Stimulated activated CD8-positive, alpha-beta memory T cell treated with anti-CD3 and anti-CD28 coated beads, Interleukin-2, amount 100 ng/mL, for 48 hours (primary cell): ENCODE measurements at places on chromosomes 1 and 21.

- peak; percentile 36 for DNase-seq
Measured at GRCh38 chr21:37367703-37368540, 1.3 kb downstream of the DYRK1A start.

DNA sequence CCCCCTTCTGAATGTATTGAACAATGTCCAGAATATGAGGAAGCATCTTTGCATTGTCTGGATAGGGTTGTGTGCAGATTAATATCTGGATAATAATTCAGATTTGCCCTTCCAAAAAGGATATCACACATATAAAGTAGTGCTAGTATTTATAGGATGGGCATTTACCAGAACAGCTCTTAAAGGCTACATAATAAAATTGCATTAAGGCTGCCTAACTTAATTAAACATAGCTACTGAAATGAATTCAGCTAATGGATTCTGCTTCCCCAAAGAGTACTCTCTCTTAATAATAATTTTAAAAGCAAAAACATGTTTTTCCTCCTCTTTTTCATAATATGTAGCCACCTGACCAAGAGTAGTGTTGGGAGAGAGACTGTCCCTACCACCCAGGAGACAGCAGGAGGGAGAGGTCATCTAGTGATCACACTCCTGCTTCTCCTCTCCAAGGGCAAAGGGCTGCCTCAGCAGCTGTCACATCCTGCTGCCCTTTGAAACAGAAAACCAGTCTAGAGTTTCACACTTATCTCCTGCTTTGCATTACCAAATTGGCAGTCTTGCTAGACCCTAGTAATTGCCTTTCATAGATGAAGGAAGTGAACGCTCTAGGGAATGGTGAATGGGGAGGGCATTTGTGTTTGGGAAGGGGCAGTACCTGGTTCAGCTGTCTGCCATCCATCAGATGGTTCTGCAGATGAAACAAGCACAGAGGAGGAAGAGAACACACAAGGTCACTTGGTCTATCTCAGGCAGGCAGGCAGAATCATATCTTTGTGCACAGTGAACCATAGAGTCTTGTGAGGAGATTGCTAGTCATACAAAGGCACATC lies 29.3 kb upstream of the DDAH1 start:
- no peak for DNase-seq

DNA sequence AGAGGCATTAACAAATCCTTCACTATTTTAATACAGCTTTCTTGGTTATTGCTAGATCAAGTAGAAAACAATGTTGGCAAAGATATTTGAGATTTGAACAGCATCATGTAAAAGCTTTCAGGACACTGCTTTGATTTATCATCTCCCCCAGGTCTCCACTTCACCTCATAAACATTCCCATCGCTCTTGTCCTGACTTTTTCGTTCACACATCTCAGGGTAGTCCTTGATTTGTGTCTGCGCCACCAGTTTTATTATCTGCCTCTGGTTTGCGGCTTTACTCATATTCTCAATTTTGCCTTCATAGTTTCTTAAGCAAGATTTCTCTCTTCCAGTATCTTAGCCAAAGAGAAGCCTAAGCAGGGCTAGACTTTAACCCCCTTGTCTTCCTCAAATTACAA lies 63.5 kb upstream of the ROR1 start:
- DNase-seq: no peak

DNA sequence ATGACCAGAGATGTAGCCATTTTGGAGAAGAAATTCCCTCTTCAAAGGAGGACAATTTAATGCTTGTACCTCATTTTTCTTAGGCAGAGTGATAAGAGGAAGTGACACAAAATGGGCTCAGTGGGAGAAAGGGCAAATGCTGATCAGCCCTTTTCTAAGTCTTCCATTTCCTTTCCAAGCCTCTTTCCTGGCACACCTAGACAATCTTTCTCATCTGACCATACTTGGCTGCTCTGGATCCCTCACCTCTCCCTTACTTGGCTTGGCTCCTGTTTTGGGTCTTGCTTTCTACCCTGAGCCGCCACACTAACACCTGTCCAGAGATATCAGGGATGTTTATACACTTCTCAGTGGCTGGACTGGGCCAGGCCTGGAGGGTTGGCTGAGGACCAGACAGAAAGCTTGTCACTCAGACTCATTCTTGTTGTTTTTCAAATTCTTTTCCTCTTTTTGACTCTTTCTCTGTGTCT lies 13.1 kb downstream of the TXNIP start:
- DNase-seq: no peak

GRCh38 chr21:33948951-33949444 lies 33.4 kb upstream of the ATP5PO start:
- no peak for DNase-seq

- no peak for DNase-seq
Measured at GRCh38 chr21:29817450-29817849, 122.3 kb downstream of the GRIK1 start.

DNA sequence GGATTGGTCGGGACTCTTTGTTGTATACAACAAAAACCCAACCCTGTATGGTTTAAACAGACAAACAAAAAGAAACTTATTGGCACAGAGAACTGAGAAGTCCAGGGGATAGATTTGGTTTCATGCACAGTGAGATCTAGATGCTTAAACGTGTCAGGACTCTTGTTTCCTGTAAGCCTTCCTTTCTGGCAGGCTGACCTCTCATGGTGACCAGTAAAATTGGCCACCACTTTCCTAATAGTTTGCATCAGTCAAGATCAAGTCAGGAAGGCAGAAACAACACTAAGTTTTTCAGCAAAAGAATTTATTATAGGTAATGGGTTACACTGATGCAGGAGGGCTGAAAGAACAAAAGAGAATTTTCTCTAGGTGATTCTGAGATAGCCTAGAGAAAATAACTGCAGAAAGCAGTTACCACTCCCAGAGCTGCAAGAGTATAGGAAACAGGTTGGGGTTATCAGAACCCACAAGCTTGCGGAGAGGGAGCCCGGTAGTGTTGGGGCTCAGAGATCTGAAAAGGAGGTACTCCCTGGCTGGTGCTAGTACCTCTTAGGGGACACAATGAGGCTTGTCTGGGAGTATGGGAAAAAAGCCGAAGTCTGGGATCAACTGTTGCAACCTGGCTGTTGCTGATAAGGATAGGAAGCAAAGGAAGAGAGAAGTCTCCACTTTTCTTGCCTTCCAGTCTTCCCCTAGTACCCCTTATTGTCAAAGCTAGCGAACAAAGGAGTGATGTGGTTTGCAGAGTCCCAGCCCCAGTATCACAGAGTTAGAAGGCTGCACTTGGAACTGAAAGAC lies 21.4 kb downstream of the CITED4 start:
- DNase-seq: no peak

GRCh38 chr1:206953126-206953525 lies 6.9 kb upstream of the PIGR start:
- DNase-seq: no peak

GRCh38 chr1:15210651-15211375 lies 36.2 kb upstream of the FHAD1 start:
- DNase-seq: no peak

DNA sequence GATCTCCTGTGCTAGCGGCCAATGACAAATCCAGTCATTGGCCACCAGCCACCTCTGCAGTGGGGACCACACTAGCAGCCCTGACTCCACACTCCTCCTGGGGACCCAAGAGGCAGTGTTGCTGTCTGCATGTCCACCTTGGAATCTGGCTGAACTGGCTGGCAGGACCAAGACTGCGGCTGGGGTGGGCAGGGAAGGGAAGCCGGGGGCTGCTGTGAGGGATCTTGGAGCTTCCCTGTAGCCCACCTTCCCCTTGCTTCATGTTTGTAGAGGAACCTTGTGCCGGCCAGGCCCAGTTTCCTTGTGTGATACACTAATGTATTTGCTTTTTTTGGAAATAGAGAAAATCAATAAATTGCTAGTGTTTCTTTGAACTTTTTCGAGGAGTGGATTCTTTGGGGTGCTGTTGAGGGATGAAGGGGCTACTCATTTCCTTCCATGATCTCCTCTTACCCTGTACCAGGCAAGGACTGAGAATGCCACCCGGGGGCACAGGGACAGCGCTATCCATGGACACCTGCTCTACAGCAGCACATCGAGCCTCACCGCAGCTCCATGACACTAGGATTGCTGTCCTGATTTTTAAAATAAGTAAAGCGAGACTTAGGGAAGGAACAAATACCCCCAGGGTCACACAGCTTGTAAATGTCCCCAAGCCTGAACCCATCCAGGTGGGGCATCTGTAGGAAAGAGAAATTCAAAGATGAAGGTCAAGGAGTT lies 44.7 kb downstream of the TNNT2 start:
- DNase-seq: no peak

GRCh38 chr1:230768903-230769570 lies 21.8 kb downstream of the CAPN9 start:
- DNase-seq: no peak

DNA sequence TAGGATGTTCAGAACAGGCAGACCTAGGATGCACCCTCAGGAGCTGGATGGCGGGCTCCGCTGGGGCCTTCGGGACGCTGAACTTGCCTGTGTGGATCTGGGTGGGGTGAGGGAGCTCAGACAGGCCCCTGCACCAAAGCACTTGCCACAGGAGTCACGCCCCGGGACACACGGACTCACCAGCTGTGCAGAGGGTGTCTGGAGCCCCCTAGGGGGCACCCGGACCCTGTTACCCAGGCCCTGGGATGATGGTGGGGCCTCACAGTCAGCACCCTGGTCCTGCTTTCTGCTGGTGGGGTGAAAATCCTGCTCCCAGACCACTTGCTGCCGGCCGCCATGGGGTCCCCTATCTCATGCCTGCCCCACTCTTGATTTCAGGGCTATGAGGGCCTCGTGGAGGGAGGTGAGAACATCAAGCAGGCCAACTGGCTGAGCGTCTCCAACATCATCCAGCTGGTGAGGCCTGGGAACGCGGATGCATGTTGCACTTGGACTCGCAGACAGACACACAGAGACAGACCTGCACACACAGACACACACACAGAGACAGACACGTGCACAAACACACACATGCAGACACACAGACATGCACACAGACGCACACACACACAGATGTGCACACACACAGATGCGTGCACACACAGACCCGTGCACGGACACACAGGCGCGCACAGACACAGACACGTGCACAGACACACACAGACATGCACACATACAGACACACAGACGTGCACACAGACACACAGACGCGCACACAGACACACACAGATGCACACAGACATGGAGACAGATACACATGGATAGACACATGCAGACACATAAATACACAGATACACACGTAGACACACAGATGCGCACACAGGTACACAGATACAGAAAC lies 11.0 kb downstream of the PFKL start:
- no peak for DNase-seq

- DNase-seq: no peak
Measured at GRCh38 chr1:3925762-3926161, 25.7 kb upstream of the C1orf174 start.

- DNase-seq: no peak
Measured at GRCh38 chr1:86567878-86568277, 21.0 kb downstream of the CLCA4 start.

DNA sequence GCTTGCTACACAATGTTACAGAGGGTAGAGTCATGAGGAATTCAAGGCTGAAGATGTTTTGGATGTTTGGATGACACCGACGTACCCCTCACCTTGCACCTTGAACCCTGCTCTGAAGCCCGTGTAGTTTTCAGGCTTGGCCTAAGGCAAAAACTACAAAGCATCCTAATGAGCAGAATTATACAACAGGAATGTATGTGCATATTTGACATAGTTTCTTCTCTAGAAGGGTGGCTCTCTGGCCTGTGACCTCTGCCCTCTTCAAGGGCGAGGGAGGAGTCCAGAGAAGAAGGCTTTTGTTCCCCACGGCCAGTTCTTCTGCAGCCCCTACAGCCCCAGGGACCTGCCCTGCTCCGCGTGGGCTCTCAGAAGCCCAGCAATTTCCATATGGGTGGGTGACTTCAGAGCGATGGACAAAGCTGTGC lies 43.3 kb downstream of the L1TD1 start:
- no peak for DNase-seq

- no peak for DNase-seq
Measured at GRCh38 chr1:244296447-244296846, 155.3 kb downstream of the ADSS2 start.

DNA sequence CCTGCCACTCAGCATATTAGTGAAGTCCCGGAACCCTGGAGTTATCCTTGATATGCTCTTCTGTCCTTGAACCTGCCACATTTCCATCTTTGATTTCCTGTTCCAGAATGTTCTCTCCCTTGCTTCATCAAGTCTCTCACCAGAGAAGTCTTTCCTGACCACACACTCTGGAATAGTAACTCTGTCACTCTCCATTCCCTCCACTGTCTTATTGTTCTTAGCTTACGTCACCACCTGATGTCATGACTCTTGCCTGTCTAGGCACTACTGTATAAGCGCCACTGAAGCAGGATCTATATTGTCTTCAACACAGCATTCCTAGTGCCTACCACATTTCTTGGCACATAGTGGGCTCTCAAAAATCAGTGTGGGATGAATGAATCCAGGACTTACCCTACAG lies 65.4 kb upstream of the SMYD2 start:
- no peak for DNase-seq

DNA sequence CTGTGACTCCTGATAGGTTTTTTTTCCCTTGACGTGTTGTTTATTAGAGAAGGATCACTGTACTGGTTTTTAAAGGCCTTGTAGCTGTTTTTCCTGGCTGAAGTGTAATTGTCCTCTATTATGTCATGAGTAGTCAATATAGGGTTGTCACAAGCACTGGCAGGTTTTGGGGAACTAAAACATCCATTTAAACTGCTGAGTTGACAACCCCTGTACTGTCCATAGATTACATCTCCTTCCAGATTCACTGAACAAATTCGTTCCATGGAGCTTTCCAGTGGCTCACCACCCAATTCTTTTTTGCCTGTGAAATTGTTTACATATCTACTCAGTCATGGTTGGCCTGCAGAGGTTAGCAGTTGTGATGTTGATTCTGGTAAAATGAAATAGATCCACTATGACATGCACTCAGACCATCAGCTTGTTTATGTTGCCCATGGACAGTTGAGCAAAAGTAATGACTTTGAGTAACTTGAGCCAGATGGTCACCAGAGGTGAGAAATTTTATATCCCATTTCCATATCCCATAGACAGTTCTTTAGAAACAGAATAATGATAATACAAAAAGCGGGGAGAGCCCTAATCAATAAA lies 59.9 kb upstream of the QSOX1 start:
- DNase-seq: no peak

DNA sequence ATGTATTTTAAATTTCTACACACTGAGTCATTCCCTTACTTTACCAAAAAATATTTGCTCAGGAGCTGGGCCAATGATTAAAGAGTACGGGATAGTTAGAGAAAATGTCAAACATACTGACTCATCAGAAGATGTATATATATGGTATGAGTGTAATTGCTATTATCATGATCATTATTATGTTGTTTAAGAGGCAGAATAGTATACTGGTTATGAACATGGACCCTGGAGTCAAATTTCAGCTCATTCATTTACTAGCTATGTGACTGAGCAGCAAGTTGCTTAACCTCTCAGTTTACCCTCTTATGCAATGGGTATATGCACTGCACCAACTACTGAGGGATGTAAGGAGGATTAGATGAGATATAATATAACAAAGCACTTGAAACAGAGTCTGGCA lies 41.2 kb upstream of the USH2A start:
- DNase-seq: no peak

DNA sequence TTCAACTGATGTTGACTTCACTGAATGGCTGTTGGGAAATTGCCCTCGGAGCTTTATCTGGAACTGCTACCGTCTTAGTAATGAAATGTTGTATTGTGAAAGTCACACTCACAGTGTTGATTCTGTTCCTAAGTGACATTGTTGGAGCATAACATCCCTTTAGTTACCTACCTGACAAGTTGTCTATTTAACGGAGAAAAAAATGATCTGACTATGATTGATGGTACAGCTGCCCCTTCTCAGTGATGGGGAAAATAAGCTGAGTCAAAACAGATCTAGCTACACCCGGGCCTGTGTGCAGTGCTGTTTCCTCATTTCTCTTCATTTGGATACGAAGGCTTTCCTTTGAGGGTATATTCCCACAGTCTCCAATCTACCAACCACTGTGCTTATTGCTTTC lies 472.3 kb upstream of the BRINP3 start:
- no peak for DNase-seq
